ENCODE measurements at places on chromosomes 2 and 18.

DNA sequence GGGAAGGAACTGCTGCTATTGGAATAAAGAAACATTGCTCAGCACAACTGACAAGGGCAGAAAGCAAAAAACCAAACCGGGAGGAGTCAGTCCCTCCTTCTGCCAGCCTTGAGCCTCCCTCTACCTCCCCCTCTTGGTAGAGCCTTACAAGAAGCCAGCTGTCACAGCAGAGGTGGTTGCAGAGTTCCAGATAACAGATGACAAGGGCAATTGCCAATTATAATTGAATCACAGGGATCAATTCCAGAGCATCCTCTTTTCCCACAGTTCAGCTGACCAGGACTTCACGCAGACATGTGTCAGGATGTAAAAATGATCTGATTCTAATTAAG, 548.2 kb upstream of the LRRTM1 start:
- no peak for DNase-seq

GRCh38 chr2:54206596-54206995, 49.4 kb downstream of the TSPYL6 start:
- peak; percentile 13 for DNase-seq

DNA sequence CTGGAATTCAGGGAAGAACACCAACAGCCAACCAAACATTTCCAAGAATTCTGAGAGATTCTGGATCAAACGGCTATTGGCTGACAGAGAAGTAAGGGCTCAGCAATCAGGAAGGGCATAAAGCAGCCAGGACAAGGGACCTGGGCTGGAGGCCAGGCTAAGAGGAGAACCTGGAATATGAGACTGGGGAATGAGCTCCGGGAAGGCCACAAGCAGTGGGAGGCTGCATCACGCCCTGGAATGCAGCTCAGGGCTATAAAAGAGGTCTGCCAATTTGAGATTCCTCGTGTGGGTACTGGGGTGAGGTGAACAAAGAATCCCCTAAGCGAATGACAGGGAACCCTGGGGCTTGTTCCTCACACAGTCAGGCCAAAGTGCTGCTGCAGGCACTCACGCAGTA, 60.4 kb downstream of the ANO7 start:
- DNase-seq, result no peak

DNA sequence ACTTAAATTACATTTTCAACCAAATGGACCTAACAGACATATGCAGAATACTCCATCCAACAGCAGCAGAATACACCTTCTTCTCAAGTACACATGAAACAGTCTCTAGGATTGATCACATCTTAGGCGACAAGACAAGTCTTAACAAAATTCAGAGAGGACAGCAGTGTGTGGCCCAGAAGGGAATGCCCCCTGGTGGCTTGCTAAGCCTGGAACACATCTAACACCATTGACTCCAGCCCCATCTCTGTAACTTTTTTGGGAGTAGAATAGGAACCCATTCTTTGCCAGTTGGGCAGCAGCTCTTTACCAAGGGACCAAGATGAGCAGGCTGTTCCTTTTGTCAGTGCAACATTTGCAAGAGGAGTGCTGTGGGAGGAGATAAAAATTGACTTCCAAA, 249.9 kb downstream of the PLCL1 start:
- peak; percentile 15 for DNase-seq

DNA sequence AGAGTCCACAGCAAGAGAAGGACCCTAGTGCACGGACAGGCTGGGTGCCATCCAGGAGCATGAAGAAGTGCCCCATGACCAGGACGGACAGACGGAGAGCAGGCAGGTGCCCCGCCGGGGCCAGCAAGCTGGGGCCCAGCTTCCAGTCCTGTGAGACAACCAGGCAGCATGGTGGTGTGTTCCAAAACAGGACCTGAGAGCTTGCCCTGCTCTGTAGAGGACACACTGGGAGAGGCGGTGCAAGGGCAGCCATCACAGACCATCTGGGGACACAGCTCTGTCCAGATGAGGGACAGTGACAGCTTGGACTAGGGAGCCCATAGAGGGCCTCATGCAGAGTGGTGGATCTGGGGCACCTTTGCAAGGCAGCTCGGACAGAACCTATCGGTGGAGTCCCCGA, 279.8 kb downstream of the EIPR1 start:
- no peak for DNase-seq

DNA sequence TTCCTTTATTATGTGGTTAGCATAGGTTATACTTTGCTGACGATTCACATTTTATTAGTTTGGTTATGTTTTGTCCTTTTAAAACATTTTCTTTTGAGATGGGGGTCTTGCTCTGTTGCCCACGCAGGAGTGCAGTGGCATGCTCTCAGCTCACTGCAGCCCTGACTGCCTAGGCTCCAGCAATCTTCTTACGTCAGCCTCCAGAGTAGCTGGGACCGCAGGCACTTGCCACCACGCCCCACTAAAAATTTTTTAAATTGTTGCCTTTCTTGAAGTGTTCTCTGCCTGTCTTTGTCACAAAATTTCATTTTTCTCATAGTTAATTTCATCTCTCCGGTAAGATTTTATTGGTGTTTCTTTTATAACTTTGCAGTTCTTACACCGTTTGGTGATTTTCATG, 18.9 kb downstream of the HRH4 start:
- no peak for DNase-seq

GRCh38 chr2:151937966-151938365, 109.7 kb upstream of the ARL5A start:
- DNase-seq, result no peak

DNA sequence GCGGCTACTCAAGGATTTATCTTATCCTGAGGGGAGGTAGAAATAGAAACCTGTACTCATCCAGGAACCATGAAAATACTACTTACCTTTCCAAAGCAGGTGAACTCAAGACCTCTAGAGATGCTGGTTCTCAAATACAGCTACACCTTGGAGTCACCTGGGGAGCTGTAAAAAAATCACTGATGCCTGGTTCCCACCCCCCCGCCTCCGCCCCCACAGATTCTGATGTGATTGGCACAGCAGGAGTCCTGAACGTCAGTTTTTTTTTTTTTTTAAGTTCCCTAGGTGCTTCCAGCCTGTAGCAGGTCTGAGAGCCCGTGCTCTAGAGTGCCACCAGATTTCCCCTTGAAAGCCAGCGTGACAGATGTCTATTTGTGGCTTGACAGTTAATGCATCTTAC, 113.6 kb downstream of the MRO start:
- no peak for DNase-seq

- DNase-seq, result no peak
Observed at GRCh38 chr2:64943387-64944150, 45.6 kb upstream of the SLC1A4 start.

DNA sequence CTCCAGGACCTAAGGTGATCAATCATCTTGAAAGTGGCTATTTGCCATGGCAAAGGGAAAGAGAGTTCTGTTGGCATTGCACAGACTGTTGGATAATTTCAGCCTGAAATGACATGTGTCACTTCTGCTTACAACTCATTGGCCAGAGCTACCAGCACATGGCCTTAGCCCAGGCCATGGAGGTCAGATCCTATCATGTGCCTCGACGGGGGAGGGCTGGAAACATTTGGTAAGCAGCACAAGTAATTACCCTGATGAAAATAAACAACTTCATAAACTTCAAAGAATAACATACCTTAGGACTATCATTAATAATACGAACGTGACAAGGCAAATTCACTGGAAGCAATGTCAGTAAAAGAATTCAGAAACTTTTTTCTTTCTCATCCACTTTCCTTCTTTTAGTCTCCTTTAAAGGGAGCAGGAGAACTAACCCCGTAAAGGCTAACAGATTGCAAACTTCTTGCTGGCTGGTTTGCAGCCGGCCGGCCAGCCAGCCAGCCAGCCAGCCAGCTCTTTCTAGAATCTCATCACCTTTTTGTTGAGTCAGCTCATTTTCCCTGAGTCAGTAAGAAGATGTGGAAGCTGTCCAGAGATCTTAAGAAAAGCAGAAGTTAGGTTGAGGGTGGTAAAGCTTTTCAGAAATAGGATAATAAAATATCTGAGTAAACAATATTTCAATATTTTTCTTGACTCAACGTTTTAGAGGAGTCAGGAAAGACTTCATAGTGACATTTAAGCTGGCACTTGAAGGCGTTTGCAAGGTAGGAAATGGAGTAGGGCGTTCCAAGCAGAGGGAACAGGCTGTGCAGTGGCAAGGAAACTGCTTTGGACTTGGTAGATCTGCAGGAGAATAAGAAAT, 31.9 kb downstream of the CNRIP1 start:
- no peak for DNase-seq

- DNase-seq, result no peak
Observed at GRCh38 chr2:173961346-173961705, 3.8 kb downstream of the SP3 start.

GRCh38 chr18:11259469-11260150, 110.2 kb upstream of the PIEZO2 start:
- no peak for DNase-seq

DNA sequence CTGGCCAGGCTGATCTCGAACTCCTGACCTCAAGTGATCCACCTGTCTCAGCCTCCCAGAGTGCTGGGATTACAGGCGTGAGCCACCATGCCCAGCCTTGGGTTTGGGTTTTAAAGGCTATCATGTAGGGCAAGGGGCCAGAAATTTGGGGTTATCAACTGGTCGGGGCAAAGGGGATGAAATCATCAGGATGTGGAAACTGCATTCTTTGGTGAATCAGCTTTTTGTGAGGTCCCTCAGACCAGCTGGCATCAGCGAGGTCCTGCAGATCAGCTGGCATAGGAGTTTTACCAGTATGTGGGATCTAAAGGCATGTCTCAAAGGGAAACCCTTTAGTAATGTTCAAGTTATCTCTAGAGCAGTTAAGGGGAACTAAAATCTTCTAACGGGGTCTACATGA, 6.4 kb upstream of the GEMIN6 start:
- no peak for DNase-seq

DNA sequence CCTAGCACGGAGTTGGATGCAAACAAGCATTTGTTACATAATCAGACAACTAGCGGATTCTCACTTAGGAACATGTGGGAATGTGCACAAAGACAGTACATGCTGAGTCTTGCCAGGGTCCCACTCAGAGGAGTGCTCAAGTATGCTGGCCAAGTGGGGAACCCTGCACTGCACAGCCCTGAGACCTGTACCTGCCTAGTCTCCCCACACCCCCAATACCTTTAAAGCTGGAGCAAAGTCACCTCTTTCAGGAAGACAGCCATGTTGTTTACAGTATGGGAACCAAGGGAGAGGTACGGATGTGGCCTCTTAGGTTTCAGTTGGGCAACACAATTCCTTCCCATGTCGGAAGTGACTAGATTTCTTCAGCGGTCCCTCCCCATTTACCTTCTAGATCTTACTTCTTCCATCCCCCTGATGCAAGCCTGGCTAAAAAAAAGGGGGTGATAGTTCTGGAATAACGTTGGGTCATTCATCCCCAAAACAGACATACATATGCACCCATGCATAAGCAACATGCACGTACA, 10.7 kb downstream of the CXCR1 start:
- DNase-seq, result no peak

GRCh38 chr2:240256704-240257637, 116.5 kb upstream of the OTOS start:
- no peak for DNase-seq

DNA sequence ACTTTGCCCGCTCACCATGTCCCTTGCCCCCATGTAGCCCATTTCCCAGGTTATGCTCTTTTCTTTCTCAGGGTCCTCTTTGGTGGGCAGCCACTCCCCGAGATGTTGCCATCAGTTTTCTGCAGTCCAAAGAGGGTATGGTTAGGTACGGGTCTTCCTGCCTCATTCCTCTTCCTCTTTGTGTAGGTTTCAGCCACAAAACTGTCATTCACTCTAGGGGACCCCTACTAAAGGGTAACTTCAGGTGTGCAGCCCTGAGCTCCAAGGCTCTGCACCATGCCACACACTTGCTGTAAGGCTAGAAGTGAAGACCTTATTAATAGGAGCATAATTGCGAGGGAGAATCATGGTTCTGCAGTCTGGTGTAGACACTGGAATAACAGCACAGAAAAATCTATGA, 99.8 kb upstream of the ZNF397 start:
- DNase-seq, result no peak

DNA sequence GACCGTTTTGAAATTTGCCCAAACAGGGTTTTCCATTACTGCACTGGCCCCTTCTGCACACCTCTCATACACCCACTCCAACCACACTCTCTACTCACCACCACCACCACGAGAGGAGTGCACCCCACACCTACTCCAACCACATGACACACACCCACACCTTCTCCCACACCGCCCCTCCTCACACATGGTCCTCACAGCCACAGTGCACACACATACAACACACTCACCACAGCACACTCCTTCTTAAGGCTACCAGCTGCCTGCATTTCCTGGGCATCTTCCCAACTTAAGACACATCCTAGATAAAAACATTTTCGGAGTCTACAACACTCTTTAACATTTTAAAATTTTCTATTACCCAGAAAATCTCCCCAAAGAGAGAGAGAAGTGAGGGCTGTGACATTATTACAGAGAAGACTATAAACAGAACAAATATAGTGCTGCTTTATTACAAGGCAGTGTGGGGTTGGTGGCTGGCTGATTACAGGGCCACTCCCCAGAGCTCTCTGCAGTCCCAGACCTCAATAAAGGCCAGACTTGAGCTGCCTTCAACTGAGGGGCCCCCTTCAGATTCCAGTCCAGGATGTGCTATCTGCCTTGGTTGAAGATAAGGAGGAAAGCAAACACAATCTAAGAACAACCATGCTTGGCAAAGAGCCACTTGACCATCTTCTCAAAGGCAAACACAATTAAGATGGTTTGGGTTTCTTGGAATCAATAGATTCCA, 36.1 kb downstream of the NHEJ1 start:
- DNase-seq, result no peak

DNA sequence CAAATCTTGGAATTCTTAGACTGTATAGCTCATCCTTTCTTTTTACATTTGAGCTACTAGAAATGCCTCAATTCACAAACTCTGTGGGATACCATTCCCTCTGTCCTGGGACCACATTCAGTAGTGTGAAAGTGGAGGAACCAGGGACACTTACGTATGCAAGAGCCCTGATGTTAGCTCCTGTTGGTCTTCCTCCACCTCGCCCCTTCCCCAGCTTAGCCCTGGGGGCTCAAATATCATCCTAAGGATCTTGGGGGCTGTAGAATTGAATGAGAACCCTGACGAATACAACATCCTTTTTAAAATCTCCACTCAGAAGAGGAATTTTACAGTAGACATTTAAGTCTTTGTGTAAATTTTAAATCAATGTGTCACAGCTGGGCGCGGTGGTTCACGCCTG, 65.2 kb upstream of the RAPH1 start:
- DNase-seq, result no peak

DNA sequence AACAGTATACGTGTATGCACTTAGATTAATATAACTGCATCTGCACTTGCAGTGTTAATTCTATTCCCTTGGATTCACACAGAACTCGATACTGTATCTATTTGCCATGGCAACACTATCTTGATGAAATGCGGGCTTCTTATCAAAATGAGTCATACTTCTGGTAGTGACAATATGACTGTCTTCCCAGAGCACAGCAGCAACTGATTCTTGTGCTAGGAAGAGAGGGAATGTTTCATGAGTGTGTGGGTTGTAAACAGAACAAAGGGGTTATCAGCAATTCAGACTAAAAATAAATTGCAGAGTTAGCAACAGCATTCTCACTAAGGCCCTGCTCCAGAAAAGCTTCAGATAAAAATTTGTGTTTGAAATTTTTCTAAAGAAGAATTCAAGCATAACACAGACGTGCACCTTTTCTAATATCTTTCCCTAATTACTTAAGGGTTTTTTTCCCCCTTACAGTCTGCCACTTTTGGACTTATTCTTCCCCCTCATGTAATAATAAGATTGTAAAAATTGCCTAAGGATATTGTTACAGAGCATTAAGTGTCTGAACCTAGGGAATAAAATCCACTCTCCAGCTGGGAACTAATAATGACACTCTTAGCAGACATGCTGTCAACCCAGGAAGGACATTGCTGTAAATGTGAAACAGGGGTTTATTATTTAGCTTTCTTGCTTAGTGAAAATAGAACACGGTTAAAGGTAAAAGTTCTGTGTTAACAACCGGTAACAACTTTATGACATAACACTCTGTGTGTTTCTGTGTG, 99.9 kb upstream of the SLC38A11 start:
- DNase-seq, result no peak

Data from 8988T (cell line).